Activated naive CD4-positive, alpha-beta T cell treated with Interleukin-2 at 50 U/mL for 16 hours (primary cell): ENCODE measurements at places on chromosomes 16 and 17.

DNA sequence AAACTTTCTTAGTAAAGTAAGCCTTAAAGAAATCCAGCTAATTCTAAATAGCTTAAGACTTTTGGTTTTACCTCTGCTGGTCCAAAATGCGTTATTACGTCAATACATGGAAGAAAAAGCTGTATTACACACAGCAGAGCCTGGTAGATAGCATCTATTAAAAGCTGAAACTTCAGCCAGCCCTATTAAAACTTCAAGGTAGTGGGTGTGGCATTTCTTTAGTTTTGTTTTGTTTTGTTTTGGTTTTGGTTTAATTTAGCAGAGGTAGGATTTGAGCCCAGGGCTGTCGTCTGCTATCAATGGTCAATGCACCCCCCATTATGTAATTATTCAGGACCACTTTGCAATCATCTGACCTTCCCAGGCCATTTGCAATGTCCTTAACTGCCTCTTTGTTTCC, 318.4 kb upstream of the MAF start:
- no peak for DNase-seq

DNA sequence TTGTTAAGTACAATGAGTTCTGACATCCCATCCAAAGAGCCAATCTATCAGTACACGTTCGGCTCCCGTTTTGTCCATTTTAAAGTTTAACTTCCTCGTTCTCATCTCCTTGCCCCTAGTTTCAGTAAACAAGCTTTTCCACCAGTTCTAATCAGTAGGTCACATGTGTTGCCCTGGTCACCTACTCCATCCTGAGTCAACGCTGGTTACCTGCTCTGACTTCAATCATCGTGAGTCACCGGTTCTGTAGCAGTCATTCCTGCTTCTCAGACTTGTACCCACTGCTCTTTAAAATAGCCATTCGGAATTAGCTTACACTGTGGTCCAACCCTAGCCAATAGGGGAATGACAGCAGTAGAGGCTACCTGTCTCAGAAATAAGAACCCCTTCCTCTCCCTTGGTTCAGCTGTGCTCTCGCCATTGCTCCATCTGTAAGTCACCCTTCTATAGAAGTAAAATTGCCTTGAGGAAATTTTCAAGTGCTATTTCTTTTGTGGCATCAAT, 191.0 kb downstream of the CPPED1 start:
- no peak for DNase-seq

- DNase-seq, result no peak
Measured at GRCh38 chr17:69331756-69332155, 4.8 kb upstream of the ABCA5 start.

DNA sequence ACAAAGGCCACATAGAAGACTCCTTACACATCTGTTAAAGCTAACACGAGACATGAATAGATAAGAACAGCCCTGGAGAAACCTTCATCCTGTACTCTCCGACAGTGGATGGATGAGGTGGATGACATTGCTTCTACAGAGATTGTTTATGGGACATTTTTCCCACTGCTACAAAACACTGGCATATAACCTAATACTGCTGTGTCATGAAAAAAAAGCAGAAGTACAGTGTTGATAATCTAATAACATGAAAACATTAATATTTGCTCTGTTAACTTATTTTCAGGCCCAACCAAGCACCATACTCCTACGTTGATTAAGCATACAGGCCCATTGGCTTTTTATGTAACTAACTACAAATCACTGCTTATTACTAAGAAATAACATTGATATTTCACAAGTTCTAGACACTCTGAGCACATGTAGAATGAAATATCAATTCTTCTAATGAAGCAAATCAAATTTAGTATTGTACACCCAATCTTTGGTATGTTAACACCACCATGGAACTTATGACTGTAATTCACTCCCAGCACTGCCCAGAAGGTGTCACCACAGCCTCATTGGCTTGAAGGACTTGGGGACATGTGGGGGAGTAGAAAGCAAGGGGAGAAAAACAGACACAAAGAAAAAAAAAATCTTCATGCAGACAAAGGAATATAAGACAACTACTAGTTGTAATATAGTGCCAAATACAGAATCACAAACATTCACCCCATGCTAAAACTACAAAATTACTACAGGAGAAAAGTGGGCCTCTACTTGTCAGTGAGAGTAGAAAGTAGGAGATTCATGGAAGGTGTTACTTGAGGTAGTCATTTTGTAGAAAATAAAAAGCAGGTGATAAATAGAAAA, 330.0 kb upstream of the PMFBP1 start:
- DNase-seq, result peak; percentile 31

DNA sequence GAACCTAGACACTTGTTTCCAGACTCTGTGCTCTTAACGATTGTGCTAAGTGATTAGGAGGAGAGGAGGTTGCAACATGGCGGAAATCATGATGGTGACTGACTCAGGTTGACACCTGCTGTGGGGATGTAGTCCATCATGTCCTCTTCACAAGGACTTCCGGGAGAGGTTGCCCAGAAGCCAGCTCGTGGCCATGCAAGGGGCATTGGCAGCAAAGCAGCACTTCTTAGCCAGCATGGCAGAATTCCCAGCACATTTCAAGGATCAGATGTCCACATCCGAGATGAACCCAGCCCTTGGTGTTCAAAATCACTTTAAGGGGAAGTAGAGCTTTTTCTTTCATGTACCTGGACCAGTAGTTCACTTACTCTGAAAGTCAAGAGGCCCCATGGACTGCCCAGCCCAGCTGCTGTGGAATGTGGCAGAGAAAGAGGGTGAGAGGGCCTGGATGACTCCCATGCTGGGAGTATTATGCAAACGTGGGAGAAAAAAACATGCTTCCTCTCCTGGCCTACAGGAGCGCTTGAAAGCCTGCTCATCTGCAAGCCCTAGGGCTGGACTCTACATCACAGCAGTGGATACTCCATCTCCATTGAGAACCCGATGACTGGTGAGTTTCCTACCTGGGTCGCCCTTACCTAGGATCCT, 65.5 kb downstream of the IRX6 start:
- no peak for DNase-seq

DNA sequence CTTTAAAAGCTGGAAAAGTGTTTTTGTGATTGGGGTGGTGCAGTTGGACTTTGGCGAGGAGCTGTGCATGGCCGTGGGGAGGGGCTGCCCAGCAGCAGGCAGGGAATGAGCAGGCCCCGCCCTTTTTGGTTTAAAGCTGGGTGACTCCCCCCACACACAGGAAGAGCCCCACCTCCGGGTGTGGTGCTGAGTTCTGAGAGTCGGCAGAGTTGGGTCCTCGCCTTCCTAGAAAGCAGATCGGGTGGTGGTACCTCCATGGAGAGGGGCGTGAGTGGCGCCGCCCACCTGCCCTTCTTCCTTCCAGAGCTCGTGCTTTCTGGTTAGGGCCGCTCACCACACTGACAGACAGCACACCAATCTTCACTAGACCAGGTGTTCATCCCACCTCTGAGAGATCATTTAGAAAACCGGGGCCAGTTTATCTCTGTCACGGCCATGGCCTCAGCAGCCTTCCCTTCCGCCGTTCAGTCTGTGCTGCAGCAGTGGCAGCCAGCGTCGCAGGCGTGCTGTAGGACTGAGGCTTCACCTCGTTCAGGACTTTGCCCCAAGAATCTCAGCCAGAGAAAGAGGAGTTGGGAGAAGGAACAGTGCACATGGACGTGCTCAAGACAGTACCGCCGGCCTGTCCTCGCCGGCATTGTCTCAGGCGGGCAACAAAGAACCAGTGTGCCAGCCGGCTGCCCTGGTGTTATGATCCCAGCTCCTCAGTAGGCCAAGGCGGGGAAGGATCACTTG, 144.0 kb upstream of the CHMP6 start:
- peak; percentile 72 for DNase-seq

DNA sequence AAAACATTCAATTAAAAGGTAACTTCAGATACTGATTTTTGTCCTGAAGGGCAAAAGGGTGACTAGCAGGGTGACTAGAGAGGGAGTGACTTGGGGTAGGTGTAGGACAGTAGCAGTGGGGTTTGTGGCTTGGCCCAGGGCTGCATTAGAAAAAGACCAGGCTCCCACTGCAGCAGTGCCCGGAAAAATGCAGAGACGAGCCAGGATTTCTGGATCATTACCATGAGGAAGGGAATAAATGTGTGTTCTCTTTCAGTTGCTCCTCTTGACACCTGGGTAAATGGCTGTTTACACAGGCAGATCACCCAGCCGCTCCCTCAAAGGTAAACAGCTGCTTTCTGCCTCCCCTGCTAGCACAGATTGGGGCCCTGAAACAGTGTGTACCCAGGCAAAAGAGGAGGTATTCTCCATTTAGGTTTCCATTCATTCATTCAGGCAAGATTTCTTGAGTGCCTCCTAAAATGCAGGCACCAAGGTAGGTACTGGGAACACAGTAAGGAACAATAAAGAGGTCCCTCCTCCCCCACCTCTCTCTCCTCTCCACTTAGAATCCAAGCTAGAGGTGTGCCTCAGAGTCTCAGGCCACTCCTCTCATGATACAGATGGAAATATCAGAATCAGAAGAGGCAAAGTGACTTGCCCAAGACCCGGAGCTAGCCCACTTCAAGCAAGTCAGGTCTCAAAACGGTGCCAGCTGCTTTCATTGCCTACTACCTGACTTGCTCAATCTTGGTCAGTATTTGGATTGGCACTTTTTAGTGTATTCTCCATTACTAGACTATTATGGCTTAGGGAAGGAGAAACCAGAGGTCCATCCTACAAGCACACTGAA, 15.2 kb upstream of the TOX3 start:
- DNase-seq, result no peak

GRCh38 chr17:55440391-55440790, 18.8 kb upstream of the MMD start:
- no peak for DNase-seq
